ENCODE measurements at places on chromosomes 4 and X.

DNA sequence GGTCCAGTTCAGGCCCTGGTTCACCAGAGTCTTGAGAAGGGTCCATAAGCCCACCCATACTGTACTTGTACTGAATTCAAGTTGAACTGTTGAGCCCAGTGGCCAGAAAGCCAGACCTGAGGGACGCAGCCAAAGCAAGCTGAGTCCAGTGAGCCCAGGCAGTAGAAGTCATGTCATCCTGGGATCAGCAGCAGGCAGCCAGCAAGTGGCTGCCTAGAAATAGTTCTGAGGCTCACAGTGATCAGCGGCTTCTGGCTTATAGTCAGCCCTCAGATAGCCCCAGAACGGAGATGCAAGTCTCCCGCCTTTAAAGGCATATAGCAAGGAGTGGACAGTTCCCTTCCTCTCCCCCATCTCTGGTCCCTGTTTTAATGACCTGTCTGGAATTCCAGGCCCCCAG, 347.1 kb downstream of the FBXW7 start:
- DNase-seq: no peak

GRCh38 chr4:149781150-149781549, 34.5 kb downstream of the IQCM start:
- no peak for DNase-seq

GRCh38 chr4:159077702-159078495, 25.0 kb upstream of the RAPGEF2 start:
- DNase-seq: no peak

GRCh38 chrX:23861215-23861896, 46.4 kb downstream of the APOO start:
- DNase-seq: no peak

DNA sequence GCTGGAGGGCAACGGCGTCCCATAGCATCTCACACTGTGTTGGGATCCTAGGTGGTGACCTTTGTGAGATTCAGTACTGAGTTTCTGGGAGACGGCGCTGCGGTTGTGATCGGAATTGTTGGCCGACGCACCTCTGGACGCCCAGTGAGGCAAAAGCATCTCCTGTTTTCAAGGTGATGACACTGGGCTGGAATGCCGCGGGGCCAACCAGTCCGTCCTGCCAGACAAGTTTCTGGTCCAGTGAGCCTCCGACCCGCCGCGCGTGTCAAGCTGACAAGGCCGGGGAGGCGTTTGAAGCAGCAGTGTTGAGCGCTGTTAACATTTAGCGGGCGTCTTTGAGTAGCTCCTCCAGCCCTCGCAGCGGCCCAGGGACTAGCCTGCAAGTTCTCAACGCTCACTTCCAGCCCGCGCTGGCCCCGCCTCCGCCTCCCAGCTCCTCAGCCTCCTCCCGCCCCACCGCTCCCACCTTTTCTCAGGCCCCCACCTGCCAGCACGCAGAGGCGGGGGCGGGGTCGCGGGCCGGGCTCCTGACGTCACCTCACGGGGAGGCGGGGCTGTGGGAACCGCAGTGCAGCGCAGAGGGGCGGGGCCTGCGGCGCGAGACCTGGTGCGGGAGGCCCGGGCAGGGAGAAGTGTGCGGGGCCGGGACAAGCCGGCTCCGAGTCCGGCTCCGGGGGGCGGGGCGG, 482 bp upstream of the CDS1 start:
- DNase-seq: no peak
